K562 (cell line): ENCODE measurements at places on chromosomes 6 and 20. TPM values are rescaled to one million over a fixed set of nuclear protein-coding genes. Genes with fewer than 3 reads are reported as not detected.

ESR1 gene
- 0.27 and 0.31 TPM in 2 replicates for total RNA-seq

TMEM244 gene
- total RNA-seq = not detected in 2 replicates

SPAG4 gene
- 7.2 and 9.6 TPM in 2 replicates for total RNA-seq

WDR27 gene
- total RNA-seq = 49.7 and 58.7 TPM in 2 replicates

TRIM40 gene
- total RNA-seq = not detected in 2 replicates

SLC26A8 gene
- not detected in 2 replicates for total RNA-seq

KIF25 gene
- total RNA-seq = 0.24 TPM in 1 of 2 replicates, not detected in the other

C20orf141 gene
- not detected in 2 replicates for total RNA-seq

TMEM74B gene
- total RNA-seq = 18.3 and 18.5 TPM in 2 replicates

TP53INP2 gene
- total RNA-seq = 3.6 and 4.2 TPM in 2 replicates

KCNS1 gene
- not detected in 2 replicates for total RNA-seq

CCN6 gene
- total RNA-seq = 0.47 TPM in 1 of 2 replicates, not detected in the other

GUCA1A gene
- not detected in 2 replicates for total RNA-seq

PRPF6 gene
- 79.5 and 83.2 TPM in 2 replicates for total RNA-seq

RIPOR3 gene
- total RNA-seq = 43.3 and 46.1 TPM in 2 replicates

FRK gene
- 0.13 and 0.22 TPM in 2 replicates for total RNA-seq

NFKBIE gene
- 14.0 and 16.4 TPM in 2 replicates for total RNA-seq

SIRPA gene
- total RNA-seq = 0.40 and 0.56 TPM in 2 replicates

NKAIN2 gene
- total RNA-seq = not detected in 2 replicates

HLA-DRB1 gene
- 0.78 and 1.0 TPM in 2 replicates for total RNA-seq

BFSP1 gene
- total RNA-seq = 0.29 and 0.40 TPM in 2 replicates

ATP9A gene
- 0.42 and 0.62 TPM in 2 replicates for total RNA-seq
